ENCODE measurements at places on chromosomes 2 and 18. TPM values are rescaled to one million over a fixed set of nuclear protein-coding genes. Genes with fewer than 3 reads are reported as not detected.

The HJURP gene
- 0.15 TPM for total RNA-seq

The THADA gene
- 34.4 TPM for total RNA-seq

The KLF7 gene
- total RNA-seq = 33.6 TPM

The IGFBP5 gene
- total RNA-seq = 1,402 TPM

The REG3G gene
- not detected for total RNA-seq

The CABLES1 gene
- total RNA-seq = 24.0 TPM

The SLC9A4 gene
- not detected for total RNA-seq

The PDE1A gene
- 12.8 TPM for total RNA-seq

The HDLBP gene
- total RNA-seq = 297 TPM

The MC4R gene
- 1.5 TPM for total RNA-seq

The PRKAG3 gene
- not detected for total RNA-seq

The THSD7B gene
- total RNA-seq = 0.46 TPM

The TMEM163 gene
- total RNA-seq = 0.31 TPM

The DTNA gene
- 218 TPM for total RNA-seq

The MRPS5 gene
- total RNA-seq = 33.0 TPM

The DCC gene
- 0.54 TPM for total RNA-seq

The ANKRD30B gene
- total RNA-seq = not detected

The PLB1 gene
- total RNA-seq = 3.0 TPM
